ENCODE measurements at places on chromosomes 12 and 14. TPM values are rescaled to one million over a fixed set of nuclear protein-coding genes. Genes with fewer than 3 reads are reported as not detected.

Gene LRFN5
- 0.30 TPM for polyA plus RNA-seq

Gene ANKS1B
- polyA plus RNA-seq = 0.49 TPM

Gene LETMD1
- 59.5 TPM for polyA plus RNA-seq

Gene INHBC
- polyA plus RNA-seq = not detected

Gene AMIGO2
- polyA plus RNA-seq = 3.9 TPM

Gene PROX2
- polyA plus RNA-seq = not detected

Gene BCAT1
- polyA plus RNA-seq = 7.6 TPM

Gene COX6A1
- 324 TPM for polyA plus RNA-seq

Gene SENP1
- polyA plus RNA-seq = 3.4 TPM

Gene NOS1
- polyA plus RNA-seq = 0.14 TPM

Gene DPPA3
- not detected for polyA plus RNA-seq

Gene MANSC1
- polyA plus RNA-seq = 7.0 TPM

Gene IL22
- polyA plus RNA-seq = not detected

Gene PRB2
- not detected for polyA plus RNA-seq

Gene EIF2S3B
- 0.26 TPM for polyA plus RNA-seq

Gene CIROP
- not detected for polyA plus RNA-seq

Gene IL31
- not detected for polyA plus RNA-seq

Gene HOXC5
- not detected for polyA plus RNA-seq

Gene TESPA1
- 0.08 TPM for polyA plus RNA-seq

Gene ANO2
- 2.2 TPM for polyA plus RNA-seq

Gene TUBA1A
- 86.8 TPM for polyA plus RNA-seq

Gene NR2C1
- polyA plus RNA-seq = 47.2 TPM

Gene ADGRD1
- polyA plus RNA-seq = 1.4 TPM

All from pancreas (tissue), 10 donors.